ENCODE measurements at places on chromosomes 2 and 18.

- no peak for ATAC-seq
These were observed 111.0 kb downstream of the RBM43 start for GRCh38 chr2:151150331-151151320.

DNA sequence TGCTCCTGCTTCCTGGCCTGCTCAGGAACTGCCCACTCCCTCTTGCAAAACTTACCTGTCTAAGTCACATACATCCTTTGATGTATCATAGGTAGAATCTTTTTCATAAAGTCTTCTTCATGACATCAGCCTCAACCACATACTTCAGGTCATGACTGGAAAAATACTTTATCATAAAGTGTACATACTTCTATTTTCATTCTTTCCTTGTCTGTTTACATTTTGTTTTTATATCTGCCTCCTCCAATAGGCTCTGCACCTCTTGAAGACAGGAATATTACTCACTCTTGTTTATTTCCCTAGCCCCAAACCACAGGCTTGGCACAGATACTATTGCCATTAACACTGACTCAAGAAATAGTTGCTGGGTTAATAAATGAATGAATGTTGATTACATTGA, 43.6 kb upstream of the ZNF804A start:
- ATAC-seq = no peak

DNA sequence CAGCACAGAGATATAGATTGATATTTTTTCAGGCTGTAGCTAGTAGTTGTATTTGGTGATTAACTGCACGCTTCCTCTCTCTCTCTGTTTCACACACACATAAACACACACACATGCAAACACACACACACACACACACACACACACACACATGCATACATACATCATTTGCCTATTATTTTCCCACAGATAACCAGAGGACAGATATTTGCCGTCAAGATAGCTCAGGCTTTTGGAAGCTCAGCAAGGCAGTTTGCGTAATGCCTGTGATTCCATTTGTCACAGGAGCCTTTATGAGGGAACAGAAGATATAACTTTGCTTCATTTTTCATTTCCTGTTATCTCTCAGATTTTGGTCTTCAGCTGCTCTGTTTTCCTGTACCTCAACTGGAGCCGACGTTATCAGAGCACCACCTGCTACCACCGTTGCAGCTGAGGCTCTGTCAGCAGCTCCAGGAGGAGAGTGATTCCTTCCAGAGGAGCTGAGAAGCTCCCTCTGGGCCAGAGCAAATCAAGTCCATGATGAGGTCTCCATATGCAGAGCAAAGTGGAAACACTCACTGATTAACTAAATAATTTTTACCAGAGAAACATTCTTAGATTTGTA, 341.9 kb upstream of the PIK3C3 start:
- ATAC-seq = no peak

DNA sequence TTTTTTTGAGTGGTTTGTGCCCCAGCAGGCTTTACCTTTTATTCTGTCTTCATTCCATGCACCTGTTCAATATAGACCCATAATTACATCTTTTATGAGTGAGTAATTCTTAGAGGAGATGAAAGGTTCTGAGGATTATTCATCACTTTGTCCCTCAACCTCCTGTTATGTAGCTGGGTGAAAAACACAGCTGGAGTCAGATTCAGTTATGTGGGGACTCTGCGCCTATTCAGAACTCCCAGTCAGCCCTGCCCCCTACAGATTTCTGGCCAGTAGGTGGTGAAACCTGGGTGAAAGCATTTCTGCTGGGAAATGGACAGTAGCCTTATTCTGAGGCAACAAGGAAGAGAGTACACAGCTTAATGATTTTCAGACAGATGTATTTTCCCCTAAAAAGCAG, 107.8 kb downstream of the MGAT5 start:
- ATAC-seq = peak; percentile 66

- no peak for ATAC-seq
These were observed 101.4 kb downstream of the COLEC12 start for GRCh38 chr18:398935-399630.

- no peak for ATAC-seq
These were observed 560.6 kb upstream of the ID2 start for GRCh38 chr2:8121022-8121825.

- ATAC-seq = no peak
These were observed 4.4 kb upstream of the SLC30A6 start for GRCh38 chr2:32161296-32161695.

DNA sequence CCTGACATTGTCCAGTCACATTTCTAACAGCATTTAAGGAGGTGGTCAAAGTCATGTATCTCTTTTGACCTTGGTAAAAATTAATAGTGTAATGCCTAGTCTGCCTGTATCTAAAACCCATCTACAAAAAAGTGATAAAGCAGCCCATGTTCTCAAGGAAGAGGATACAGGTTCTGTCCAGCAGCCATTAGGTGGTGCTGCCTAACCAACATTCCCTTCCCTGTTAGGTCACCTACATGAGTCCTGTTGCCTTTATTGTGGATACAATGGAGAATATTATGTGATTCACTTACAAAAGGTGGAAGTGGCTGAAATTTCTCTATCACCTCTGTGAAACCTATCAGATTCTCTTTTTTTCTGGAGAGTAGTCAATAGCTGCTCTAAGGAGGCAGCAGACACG, 52.5 kb downstream of the AQP4 start:
- no peak for ATAC-seq

- no peak for ATAC-seq
These were observed 69.2 kb downstream of the HIBCH start for GRCh38 chr2:190250421-190250820.

GRCh38 chr2:235497096-235497495, 3.3 kb downstream of the AGAP1 start:
- ATAC-seq = no peak

- ATAC-seq = peak; percentile 77
These were observed 28.2 kb upstream of the BCL11A start for GRCh38 chr2:60581433-60582282.

DNA sequence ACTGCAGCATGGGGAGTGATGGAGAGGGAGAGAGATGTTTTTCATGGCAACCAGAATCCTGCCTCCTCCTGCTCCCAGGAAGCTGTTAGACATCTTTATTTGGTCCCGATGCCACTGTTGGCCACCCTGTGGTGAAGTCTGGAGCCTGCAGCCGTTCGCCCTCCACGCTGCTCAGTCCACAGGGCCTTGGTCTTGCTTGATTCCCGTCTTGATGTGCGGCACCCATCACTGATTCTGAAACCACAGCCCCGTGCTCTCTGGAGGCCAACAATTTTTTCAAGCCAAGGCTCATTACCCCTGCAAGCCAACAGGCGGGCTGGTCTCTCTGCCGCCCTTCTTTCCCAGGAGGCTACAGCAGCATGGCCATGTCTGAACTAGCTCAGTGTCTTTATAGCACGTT, 24.5 kb downstream of the SIGLEC15 start:
- peak; percentile 28 for ATAC-seq

DNA sequence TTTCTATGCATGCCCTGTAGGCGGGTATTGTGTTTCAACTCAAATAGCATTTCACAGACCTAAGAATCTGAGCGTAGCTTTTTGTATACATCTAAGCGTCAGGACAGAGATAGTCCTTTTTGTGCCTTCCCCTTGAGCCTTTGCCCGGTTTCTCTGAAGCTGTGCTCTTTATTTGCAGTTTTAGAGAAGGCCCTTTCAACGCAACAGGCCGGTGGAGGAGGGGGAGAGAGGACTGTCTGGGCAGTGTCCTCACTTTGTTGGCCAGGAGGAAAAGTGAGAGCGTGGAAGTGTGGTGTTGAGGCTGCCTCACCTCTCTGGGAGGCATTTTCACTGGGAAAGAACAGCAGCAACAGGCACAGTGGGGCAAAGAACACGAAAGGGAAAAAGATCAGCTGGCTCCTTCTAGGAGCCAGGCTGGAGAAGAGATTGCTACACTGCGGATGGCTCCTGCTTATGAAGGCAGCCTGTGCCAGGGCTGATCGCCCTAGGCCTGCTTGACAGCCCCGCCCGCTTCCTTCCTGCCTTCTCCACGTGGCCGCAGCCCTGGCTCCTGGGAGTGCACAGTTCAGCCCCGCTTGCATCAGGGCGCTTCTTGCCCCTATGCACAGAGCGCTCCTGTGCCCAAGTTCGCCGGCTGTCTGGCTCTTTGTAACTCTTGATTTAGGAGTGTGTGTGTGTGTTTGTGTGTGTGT, 195.6 kb upstream of the POU3F3 start:
- ATAC-seq = no peak

DNA sequence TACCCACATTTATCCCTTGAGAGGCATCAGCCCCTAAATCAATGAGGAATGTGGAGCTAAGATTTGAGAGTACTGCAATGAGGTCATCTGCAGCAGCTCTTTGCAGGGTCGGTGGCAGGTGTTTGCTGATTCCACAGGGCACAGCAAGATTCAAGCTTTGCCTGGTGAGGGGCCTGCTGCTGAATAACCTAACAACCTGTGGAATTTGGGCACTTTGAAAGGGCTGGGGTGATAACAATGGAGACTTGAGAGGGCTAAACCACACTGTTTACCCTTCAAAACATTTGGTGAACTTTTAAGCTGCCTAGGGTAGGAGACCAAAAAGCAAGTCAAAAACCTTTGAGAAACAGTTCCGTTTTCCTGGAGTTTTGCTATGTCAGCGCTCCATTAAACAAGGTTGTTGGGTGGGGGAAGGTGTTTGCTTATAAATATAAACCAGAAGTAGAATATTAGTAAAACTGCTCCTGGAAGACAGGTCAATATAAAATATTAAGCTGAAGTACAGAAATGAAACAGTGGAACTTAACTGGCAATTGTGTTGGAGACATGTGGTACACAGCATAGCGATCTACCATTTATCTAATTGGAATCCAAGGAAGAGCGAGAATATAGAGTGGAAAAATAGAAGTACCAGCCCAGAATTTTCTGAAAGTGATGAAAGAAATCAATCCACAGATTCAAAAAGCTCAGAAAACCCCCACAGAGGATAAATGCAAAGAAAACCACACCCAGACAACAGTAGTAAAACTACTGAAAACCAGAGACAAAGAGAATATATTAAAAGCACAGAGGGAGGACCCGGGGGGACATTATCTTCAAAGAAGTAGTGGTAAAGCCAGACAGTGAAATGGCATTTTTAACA, 15.7 kb downstream of the COPS8 start:
- no peak for ATAC-seq

DNA sequence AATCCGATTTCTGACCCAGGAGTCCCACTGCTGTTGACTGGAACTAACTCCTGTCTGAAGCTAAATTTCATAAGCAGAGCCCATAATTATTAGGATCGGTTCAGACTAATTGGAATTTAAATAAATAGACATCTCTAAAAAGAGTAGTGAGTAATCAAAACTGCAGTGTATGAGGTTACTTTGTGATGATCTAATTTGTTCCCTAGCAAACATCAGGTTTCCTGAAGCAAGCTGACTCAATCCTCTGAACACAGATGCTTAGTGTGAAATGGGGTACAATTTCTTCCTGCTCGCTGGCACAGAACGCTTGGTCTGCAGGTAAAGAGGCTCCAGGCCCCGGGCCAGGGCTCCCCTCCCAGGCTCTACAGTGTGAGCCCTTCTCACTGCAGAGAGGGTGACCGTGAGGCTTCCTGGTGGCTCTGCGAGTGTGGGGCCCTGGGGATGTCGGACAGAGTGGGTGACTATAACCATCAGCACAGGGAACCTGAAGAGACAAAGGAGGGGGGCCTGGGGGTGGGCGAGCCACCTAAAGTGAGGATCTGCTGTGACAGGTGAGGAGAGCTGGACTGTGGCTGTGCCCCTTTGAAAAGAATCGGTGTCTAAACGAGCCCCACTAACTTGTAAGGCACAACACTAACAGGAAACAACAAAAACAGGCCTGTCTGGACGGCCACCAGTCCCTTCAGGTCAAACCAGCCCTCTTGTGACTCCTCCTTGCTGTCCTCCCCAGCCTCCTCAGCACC, 20.2 kb downstream of the CHST10 start:
- ATAC-seq = no peak

DNA sequence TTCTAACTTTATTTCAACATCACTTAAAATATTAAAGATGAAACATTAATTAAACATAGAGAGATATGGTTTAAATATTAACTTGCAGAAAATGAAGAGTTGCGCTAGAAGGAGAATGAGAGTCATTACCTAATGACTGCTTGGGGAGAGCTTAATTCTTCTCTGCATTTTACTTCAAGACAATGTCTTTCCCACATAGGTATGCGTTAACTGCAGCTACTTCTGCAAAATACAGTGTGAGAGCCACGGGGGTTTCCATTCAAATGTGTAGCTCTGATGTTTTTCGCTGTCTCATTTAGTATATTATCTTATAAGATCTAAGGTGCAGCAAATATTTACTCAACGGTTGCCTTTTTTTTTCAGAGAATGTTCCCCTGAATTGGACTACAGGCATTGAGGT, 126.7 kb downstream of the TMX3 start:
- no peak for ATAC-seq

GRCh38 chr2:239306274-239307220, 94.3 kb downstream of the HDAC4 start:
- no peak for ATAC-seq

DNA sequence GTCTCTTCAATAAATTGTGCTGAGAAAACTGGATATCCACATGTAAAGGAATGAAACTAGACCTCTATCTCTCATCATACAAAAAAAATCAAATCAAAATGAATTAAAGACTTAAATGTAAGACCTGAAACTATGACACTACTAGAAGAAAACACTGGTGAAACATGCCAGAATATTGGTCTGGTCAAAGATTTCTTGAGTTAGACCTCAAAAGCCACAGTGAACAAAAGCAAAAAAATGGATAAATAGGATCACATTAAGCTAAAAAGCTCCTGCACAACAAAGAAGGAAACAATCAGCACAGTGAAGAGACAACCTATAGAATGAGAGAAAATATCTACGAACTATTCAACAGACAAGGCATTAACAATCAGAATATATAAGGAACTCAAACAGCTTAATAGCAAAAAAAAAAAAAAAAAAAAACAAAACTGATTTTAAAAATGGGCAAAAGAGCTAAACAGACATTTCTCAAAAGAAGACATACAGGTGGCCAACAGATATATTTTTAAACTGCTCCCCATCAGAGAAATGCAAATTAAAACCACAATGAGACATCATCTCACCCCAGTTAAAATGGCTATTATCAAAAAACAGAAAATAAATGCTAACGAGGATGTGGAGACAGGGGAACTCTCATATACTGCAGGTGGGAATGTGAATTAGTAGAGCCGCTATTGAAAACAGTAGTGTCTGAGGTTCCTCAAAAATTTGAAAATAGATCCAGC, 66.3 kb downstream of the NCKAP1 start:
- ATAC-seq = no peak

DNA sequence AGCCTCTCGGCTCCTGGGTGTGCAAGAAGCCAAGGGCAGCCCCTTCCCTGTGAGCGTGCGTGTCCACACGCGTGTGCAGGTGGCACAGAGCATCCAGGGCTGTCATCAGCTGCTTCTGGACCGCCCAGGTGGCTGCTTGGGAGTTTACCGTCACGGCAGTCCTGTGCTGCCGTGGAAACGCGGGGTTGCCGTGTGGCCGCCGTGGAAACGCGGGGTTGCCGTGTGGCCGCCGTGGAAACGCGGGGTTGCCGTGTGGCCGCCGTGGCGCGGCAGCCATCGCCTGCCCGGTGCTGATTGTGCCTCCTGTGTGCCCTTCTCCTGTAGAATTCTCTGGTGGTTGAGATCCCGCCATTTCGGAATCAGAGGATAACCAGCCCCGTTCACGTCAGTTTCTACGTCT, 71.4 kb downstream of the NFATC1 start:
- no peak for ATAC-seq

All from activated T-helper 17 cell treated with anti-CD3 and anti-CD28 coated beads, Interleukin-2, amount 50 U/mL, for 72 hours (primary cell).